ENCODE measurements at places on chromosomes 6 and 20.
A peak's percentile ranks its signal among the peaks of the same experiment; 100 is the strongest.

DNA sequence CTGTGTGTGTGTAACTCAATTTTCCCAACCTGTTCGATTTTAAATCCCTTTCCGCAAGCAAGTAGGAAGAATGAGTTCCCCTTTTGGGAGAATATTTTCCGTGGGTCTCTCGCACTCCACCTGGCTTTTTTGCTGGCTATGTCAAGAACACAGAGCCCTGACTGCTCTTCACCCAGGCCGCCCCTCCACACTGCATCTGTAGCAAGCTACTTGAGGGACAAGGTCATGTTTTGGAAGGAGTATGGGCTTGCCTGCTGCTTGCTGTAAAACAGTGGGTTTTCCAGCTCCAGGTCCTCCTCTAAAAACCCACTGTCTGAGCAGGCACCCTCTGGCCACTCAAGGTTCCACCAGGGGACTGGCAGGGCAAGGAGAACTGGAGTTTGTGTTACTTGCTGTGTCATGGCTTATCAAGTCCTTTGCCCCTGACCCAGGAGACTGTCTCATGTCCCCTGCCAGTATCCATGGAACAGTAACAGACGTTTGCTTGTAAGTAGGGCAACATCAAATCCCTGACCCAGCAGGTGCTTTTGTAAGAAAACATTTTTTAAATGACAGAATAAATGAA is 35.5 kb upstream of the SYNJ2 start:
- no peak for DNase-seq

GRCh38 chr6:38638941-38639497 is 710 bp downstream of the BTBD9 start:
- DNase-seq: no peak

DNA sequence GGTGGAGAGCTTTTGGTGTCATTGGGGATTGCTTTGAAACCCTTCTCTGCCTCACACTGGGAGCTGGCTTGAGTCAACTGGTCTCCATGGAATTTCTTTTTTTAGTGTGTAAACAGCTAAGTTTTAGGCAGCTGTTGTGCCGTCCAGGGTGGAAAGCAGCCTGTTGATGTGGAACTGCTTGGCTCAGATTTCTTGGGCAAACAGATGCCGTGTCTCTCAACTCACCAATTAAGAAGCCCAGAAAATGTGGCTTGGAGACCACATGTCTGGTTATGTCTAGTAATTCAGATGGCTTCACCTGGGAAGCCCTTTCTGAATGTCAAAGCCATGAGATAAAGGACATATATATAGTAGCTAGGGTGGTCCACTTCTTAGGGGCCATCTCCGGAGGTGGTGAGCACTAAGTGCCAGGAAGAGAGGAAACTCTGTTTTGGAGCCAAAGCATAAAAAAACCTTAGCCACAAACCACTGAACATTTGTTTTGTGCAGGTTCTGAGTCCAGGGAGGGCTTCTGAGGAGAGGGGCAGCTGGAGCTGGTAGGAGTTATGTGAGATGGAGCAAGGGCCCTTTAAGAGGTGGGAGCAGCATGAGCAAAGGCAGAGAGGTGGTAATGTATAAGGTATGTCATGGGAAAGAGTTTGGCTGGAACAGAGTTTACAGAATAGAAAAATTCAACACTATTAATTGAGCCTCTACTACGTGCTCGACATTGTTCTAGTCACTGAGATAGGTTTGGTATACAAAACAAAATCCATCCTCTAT is 31.2 kb downstream of the SRSF3 start:
- DNase-seq: no peak

DNA sequence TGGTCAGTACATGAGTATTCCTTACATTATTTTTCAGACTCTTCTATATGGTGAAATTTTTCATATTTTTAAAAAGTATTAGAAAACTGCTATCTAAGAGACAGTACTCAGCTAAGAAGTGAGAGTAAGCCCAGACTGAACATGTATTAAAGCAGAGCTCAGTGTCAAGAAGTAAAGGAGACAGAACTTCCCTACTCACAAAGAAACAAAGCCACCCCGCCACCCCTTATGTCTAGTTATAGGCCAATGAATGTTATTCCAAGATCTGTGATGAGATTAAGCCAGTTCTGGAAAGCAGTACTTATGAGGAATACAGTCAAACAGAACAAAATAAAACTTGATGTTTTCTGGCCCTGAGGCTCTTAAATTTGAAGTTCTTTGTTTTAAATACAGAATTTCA is 114.5 kb downstream of the RNGTT start:
- DNase-seq: no peak

- DNase-seq: no peak
Observed at GRCh38 chr6:90387383-90387775, 90.7 kb upstream of the BACH2 start.

GRCh38 chr20:1700990-1701389 is 43.4 kb upstream of the SIRPG start:
- DNase-seq: no peak

GRCh38 chr6:73107016-73107415 is 118.3 kb downstream of the KHDC1L start:
- DNase-seq: no peak

DNA sequence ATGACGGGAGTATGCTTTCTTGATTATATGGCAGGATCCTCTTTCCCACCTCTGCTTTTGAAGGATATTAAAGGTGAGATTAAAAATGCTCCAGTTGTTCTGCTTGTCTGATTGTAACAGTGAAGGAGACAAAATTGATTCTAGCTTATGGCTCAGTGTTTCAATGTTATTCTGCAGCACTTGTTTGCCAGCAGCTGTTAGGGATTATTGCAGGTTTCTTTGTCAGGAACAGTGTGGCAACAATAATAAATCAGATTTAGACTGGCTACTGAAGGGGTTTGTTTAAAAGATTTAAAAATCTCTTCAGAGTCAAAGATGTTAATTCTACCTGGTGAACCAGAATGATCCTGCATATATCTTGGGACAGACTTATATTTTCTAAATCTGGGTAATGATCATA is 126.9 kb downstream of the LAMA2 start:
- DNase-seq: no peak

DNA sequence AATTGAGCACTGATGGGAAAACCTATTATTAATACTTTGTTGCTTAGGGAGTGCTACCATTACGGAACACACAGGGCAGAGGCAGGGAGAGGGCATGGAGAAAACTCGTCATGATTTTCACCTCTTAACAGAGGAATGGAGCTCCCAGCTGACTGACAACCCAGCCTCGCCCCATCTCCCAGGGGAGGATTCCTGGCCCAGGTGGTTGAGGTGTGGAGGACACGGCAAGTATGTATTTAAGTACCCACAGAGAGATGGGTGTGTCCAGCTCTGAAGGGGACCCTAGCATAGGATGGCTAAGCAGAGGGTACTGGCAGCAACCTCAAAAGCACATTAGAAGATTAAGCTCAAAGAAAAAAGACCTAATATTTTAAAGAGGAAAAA is 261.9 kb upstream of the MOCS1 start:
- DNase-seq: peak; percentile 37

DNA sequence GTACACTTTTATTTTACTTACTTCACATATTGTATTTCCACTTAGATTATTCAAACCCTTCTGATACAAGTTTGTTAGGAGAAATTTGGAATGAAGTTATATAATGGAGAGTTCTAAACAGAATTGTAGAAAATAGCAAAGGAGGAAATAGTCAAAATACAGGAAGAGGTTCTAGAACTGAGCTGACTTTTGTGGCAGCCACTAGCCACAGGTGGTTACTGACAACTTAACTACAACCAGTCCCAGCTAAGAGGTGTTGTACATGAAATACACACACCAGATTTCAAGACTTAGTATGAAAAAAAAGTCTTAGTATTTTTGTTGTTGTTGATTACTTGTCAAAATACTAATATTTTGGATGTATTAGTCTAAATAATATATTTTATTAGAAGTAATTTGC is 727.4 kb upstream of the CITED2 start:
- no peak for DNase-seq

DNA sequence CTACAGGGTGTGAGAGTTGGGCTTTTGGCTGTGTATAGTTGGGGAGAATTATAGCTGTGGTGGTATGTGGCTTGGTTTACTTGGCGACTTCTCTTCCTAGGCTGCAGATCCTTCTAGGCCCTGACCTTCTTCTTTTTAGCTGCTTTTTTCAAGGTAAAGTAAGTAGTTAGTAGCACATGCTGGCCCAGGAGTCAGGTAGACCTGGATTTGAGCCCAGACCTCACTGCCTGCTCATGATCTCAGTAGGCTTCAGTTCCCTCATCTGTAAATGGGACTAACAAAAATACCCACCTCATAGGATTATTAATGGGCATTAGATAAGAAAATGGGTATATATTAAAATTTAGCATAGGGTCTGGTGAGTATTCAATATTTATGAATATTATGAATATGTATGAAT is 17.4 kb upstream of the TMEM217 start:
- DNase-seq: no peak

DNA sequence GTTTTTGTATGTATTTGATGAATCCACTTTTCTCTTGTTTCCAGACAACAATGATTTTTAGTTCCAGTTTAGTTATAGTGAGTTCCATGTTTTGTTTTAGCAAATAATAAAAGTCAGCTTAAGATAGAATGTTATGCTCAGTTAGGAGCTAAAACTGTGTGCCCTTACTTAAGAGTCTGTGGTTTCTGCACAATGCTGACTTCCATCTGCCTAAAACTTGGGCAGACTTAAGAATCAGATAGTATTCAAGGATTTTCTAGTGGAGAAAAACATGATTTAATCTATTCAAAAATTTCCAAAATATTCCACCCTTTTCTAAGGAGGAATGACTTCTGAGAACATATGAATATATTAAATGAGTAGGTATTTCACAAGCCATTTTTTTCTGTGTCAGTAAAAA is 32.8 kb downstream of the LAMA4 start:
- no peak for DNase-seq

DNA sequence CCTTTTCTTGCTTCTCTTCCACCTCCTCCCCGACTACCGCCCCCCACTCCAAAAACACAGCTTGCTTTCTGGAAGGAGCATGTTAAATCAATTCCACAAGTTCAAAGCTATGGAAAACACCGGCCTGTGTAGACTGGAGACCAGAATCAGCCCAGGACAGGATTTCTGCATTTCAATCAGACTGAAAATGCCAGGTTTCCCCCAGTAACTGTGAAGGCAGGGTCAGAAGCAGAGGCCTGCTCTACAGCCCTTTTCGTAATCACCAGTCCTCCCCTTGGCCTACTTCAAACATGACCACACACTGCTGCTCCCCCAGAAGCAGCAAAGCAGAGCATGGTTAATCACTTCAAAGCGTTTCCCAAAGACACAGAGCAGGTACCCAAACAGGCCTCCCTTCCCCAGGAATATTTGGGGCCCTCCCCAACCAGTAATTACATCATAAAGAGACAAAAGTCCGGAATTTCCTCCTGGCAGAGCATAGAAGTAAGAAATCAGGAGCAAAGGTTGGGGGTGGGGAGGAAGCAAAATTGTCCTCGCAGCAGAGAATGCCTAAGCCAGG is 38.4 kb downstream of the ZMYND8 start:
- DNase-seq: no peak

DNA sequence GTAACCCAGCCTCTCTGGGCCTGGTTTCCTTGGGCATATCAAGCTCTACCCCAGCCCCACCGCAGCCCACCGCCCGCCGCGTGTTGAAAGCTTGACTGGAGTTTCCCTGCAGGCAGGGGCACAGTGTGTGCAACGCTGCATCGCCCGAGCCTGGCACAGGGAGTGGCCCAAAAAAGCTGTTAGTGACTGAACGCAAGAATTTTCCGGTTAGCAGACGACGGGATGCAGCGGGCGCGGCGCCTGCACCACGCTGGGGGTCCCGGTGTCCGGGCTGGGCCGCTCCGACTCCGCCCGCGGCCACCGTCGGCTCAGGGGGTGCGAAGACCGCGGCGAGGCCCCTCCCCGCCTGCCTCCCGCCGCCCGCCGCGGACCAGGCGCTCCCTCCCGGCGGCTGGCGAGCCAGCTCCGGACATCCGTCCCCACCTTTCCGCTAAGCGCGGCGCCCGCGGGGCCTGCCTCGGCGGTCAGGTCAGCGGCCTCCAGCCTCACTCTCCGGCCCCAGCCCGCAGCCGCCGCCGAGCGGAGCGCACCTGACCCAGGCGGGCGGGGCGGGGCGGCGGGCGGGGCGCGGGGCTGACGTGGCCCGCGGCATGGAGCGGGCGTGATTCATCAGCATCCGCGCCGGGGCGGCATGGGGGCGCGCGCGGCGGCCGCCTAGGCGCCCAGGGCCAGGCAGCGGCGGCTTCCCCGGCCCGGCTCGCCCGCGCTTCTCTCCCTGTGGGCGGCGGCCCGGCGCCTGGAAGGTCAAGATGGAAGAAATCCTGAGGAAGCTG is at the start of gene ARFGEF3:
TSS of gene ARFGEF3 (plus strand) at position 602 of the 773 bp plus-strand sequence. CDS start at position 750, 148 bp downstream.
- DNase-seq: peak; percentile 53

DNA sequence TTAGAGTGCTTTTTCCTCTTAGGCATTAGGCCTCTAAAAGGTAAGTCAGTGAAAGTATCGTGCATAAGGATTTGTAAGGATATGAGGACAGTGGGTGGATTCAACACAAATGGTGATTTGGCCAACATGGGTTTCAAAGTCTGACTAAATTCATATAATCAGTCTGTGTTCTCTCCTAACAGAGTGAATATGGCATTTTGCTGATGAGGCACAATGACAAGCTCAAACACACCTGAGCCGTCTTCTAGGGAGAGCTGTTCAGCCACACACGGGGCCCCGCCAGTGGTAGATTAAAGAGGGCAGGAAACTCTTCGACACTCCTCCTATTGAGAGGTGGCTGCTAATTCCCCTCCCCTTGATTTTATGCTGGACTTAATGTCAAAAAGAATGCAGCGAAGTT is 59.5 kb upstream of the PROKR2 start:
- DNase-seq: no peak

GRCh38 chr6:163338671-163339405 is 75.7 kb upstream of the QKI start:
- no peak for DNase-seq

GRCh38 chr6:166683477-166683876 is 56.4 kb upstream of the RPS6KA2 start:
- no peak for DNase-seq

GRCh38 chr20:37526238-37526838 is 1.3 kb downstream of the BLCAP start:
- DNase-seq: no peak

DNA sequence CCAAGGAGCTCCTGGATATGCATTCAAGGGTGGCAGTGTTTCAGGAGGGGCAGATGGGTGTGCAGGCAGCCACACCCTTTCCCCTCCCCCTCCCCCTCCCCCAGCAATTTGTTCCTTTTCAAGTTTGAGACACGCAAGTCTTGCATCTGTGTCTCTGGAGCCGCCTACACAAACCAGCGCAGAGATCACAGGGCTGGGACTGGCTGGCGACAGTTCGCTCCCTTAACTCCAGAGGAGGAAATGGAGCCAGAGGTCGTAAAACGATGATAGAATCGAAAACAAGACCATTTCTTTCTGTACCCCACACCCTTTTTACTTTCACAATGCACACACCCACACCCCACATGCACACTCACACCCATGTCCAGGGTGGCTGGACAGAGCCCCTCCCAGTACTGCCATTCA is 163.1 kb downstream of the LY86 start:
- DNase-seq: peak; percentile 79

- DNase-seq: peak; percentile 63
Observed at GRCh38 chr20:63015662-63016361, 9.0 kb upstream of the BHLHE23 start.

GRCh38 chr6:112275365-112275764 is 21.0 kb upstream of the LAMA4 start:
- DNase-seq: no peak

- peak; percentile 52 for DNase-seq
Observed at GRCh38 chr20:59047938-59048680, 5.5 kb upstream of the PRELID3B start.

All from left lung (tissue), 14 donors.